Dorsolateral prefrontal cortex (tissue), 122 donors: ENCODE measurements at places on chromosomes 1 and 21. TPM values are rescaled to one million over a fixed set of nuclear protein-coding genes. Genes with fewer than 3 reads are reported as not detected.

GRCh38 chr1:22761101-22761500, 50.5 kb downstream of the EPHB2 start:
- no peak for DNase-seq

A3GALT2 gene
- total RNA-seq, result 0.59 TPM

- no peak for DNase-seq
Observed at GRCh38 chr1:150683914-150684313, 13.0 kb downstream of the GOLPH3L start.

DNA sequence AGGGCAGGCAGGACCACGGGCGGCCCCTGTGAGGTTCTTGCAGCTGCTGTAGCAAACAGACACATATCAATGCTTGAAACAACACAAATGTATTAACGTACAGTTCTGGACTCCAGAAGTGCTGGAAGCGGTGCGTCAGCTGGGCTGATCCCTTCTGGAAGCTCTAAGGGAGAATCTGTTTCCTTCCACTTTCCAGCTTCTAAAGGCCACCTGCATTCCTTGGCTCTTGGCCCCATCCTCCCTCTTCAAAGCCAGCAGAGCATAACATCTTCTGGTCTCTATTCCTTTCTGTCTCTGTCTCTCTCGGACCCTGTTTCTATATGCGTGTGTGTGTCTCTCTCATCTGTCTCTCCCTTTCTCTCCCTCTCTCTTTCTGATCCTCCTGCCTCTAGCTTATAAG, 102.3 kb downstream of the SPSB1 start:
- DNase-seq, result no peak

MRAP gene
- total RNA-seq, result not detected

MOB3C gene
- total RNA-seq, result 8.2 TPM

TTC34 gene
- total RNA-seq, result 1.6 TPM

DNA sequence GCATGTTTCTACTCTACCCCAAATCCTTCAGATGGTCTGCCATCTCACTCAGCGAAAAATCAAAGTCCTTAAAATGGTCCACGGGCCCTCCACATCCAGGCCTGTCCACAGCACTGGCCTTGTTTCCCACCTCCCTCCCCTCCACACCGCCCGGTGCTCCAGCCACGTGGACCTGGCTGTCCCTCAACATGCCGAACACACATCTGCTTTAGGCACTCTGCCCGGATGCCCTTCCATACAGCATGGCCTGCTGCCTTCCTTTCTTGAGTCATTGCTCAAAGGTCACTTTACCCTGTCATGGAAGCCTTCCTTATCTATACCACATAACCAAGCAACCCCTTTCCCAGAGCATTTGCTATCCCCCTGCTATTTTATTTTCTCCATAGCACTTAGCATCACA, 143.0 kb downstream of the DNM3 start:
- peak; percentile 49 for DNase-seq

GRCh38 chr1:60747353-60747752, 335.0 kb upstream of the NFIA start:
- no peak for DNase-seq

- DNase-seq, result no peak
Observed at GRCh38 chr1:186887203-186887602, 58.5 kb downstream of the PLA2G4A start.

DNA sequence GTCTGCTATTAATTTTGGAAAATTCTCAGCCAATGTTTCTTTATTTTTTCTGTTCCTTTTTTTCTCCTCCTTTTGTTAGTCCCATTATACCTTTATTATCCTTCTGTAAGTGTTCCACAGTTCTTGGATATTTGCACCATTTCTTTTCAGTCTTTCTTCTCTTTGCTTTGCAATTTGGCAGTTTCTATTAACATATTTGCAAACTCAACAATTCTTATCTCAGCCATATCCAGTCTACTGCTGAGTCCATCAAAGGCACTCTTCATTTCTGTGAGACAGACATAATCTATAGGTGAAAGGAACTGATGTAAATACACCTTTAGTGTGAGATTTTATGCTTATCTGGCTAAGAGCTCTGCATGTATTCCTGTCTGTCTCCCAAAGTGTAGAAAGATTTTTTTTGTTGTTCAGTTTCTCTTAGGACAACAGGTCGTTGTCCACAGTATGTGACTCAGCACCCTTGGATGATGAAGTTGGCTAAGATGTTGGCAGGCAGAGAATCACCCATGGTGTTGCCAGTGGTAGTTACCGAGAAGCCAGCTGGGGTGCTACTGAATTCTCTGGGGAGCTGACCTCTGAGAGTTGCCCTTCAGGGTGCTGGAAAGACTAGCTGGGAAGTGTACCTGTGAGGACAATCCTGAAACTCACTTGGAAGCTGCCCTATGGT, 38.4 kb downstream of the LEPR start:
- no peak for DNase-seq
